Mesothelial cell of epicardium (in vitro differentiated cells): ENCODE measurements at places on chromosomes 2 and 18. TPM values are rescaled to one million over a fixed set of nuclear protein-coding genes. Genes with fewer than 3 reads are reported as not detected.

GRCh38 chr2:190979906-190980629 is 33.9 kb downstream of the STAT1 start:
- DNase-seq: peak; percentile 83
- H3K36me3 ChIP-seq: peaks cover 77% of the 10 kb centered on the region
- H3K27ac ChIP-seq: peak overlapping the region; percentile 96
- peaks cover 34% of the 10 kb centered on the region for H3K4me1 ChIP-seq
- H3K27me3 ChIP-seq: no peaks in the 10 kb centered on the region
- peak overlapping the region; percentile 45 for H3K4me3 ChIP-seq

DNA sequence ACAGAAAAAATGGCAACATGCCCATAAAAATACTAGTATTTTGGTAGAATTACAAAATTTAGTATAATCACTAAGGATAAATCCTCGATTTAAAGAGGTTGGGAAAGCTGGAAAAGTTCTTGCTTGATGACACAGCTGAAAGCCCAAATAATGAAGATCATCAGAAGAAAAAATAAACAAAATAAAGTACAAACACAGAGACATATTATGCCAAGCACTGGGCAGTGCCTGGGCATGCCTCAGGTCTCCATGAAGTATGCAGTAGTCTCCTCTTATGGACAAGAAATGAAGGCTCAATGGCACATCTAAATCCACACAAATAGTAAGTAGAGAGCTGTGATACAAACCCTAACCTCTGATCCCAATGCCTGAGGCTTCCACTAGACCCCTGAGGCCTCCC is 57.7 kb downstream of the RNU4ATAC start:
- no peaks in the 10 kb centered on the region for H3K27me3 ChIP-seq
- no peak for DNase-seq
- peaks cover 8% of the 10 kb centered on the region for H3K36me3 ChIP-seq

DNA sequence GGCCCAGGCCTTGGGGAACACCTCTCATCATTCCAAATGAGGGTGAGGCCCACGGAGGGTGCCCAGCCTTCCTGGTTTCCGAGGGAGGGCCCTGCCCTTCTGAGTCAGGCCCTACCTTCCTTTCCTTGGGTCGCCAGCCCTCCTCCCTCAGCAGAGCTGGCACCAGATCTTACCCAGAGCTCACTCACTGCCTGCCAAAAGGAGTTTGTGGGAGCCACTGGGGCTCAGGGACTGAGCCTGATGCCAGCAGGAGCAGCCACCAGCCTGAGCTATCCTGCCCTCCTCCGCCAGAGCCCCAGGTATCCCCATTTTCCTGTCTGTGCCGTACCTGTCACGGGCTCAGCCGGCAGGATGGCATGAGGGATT is 64.1 kb downstream of the NRP2 start:
- H3K27ac ChIP-seq: no peak overlapping the region
- DNase-seq: no peak
- H3K27me3 ChIP-seq: no peaks in the 10 kb centered on the region
- H3K4me1 ChIP-seq: peaks cover 30% of the 10 kb centered on the region
- peaks cover 23% of the 10 kb centered on the region for H3K36me3 ChIP-seq
- H3K4me3 ChIP-seq: no peak overlapping the region

- H3K36me3 ChIP-seq: no peaks in the 10 kb centered on the region
- no peak overlapping the region for H3K27ac ChIP-seq
- H3K27me3 ChIP-seq: no peaks in the 10 kb centered on the region
- H3K4me3 ChIP-seq: no peak overlapping the region
- H3K4me1 ChIP-seq: no peaks in the 10 kb centered on the region
- no peak for DNase-seq
These were observed 669.5 kb upstream of the REG3G start for GRCh38 chr2:78355967-78356366.

GRCh38 chr2:25293958-25294562 is 47.7 kb downstream of the DNMT3A start:
- no peak for DNase-seq
- no peaks in the 10 kb centered on the region for H3K27me3 ChIP-seq
- H3K36me3 ChIP-seq: peaks cover 14% of the 10 kb centered on the region
- no peak overlapping the region for H3K4me3 ChIP-seq
- H3K27ac ChIP-seq: no peak overlapping the region
- H3K4me1 ChIP-seq: peaks cover 10% of the 10 kb centered on the region

CYP27C1 gene
- total RNA-seq: 4.0 to 4.5 TPM (median 4.1 TPM) in 3 replicates

DNA sequence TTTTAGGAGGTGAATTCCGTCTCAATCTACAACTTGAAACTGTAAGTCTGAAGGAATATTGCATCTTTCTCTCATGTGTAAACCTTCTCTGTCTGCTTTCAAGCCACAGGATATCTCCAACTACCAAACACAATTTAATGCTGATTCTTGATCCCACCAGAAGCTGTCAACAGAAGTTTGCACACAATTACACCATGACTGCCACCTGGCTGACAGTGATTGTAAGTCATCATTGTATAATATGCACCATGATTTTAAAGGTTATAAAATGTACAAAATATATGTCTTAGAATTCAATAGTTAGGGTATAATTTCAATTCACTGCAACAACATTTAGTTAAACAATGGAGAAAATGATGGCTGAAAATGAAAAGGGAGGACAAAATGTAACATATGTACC is 18.4 kb downstream of the PREPL start:
- no peak overlapping the region for H3K4me3 ChIP-seq
- H3K27ac ChIP-seq: no peak overlapping the region
- H3K4me1 ChIP-seq: no peaks in the 10 kb centered on the region
- no peaks in the 10 kb centered on the region for H3K27me3 ChIP-seq
- DNase-seq: no peak

MAP3K20 gene
- total RNA-seq: 33.7 to 37.1 TPM (median 34.1 TPM) in 3 replicates

GRCh38 chr2:85803704-85804425 is 50.1 kb downstream of the ATOH8 start:
- no peaks in the 10 kb centered on the region for H3K36me3 ChIP-seq
- H3K27ac ChIP-seq: no peak overlapping the region
- H3K27me3 ChIP-seq: no peaks in the 10 kb centered on the region

GRCh38 chr2:62441421-62441820 is 64.6 kb downstream of the TMEM17 start:
- H3K4me3 ChIP-seq: no peak overlapping the region
- H3K4me1 ChIP-seq: no peaks in the 10 kb centered on the region
- DNase-seq: no peak
- H3K27me3 ChIP-seq: no peaks in the 10 kb centered on the region
- no peak overlapping the region for H3K27ac ChIP-seq

SCYGR4 gene
- total RNA-seq: not detected in 3 replicates

GRCh38 chr2:230614913-230615332 is 97.7 kb upstream of the CAB39 start:
- H3K27ac ChIP-seq: no peak overlapping the region
- DNase-seq: no peak
- H3K4me1 ChIP-seq: peaks cover 2% of the 10 kb centered on the region
- H3K27me3 ChIP-seq: peaks cover 6% of the 10 kb centered on the region
- no peaks in the 10 kb centered on the region for H3K36me3 ChIP-seq
- H3K4me3 ChIP-seq: no peak overlapping the region

GRCh38 chr2:201205515-201205849 is 22.5 kb downstream of the CASP10 start:
- no peaks in the 10 kb centered on the region for H3K36me3 ChIP-seq
- no peak for DNase-seq
- peaks cover 7% of the 10 kb centered on the region for H3K4me1 ChIP-seq
- H3K27ac ChIP-seq: no peak overlapping the region
- H3K27me3 ChIP-seq: no peaks in the 10 kb centered on the region
- H3K4me3 ChIP-seq: no peak overlapping the region

AQP12A gene
- not detected in 3 replicates for total RNA-seq

DNA sequence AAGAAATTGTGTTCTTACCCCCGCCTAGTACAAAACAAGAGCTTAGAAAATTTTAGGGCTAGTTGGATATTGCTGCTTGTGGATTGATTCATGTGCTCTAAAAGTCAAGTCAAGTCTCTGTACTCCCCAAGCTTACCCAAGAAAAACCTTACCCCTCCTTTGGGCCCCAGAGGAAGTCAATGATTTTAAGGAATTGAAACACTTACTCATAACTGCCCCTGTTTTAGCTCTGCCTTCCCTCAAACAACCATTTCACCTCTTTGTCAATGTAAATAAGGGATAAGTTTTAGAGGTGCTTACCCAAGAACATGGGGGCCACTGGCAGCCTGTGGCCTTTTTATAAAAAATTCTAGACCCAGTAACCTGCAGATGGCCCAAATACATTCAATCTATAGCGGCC is 136.6 kb upstream of the RMP24 start:
- H3K27ac ChIP-seq: no peak overlapping the region
- peaks cover 2% of the 10 kb centered on the region for H3K27me3 ChIP-seq
- DNase-seq: no peak

TFPI gene
- 80.0 to 89.7 TPM (median 87.9 TPM) in 3 replicates for total RNA-seq

DNA sequence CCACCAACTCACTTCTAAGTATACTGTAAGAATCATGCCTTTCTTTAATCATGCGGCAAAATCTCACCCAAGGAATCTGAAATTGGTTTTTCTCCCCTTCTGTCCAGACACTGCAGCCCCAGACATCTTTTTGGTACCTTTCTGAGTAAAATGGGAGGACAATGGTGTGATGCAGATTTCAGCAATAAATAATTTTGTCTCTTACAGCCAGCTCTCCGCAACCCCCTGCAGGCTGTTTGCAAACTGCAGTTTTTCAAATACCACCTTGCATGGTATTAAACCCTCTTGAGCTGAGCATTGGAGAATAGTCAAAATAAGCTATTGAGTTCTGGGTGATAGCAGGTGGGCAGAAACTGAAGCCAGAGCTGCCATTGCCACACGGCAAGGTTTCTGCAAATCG is 32.2 kb downstream of the GPR39 start:
- H3K27ac ChIP-seq: no peak overlapping the region
- no peaks in the 10 kb centered on the region for H3K4me1 ChIP-seq
- H3K27me3 ChIP-seq: no peaks in the 10 kb centered on the region
- DNase-seq: no peak

ARHGAP25 gene
- total RNA-seq: 1.2 to 1.4 TPM (median 1.3 TPM) in 3 replicates

DNA sequence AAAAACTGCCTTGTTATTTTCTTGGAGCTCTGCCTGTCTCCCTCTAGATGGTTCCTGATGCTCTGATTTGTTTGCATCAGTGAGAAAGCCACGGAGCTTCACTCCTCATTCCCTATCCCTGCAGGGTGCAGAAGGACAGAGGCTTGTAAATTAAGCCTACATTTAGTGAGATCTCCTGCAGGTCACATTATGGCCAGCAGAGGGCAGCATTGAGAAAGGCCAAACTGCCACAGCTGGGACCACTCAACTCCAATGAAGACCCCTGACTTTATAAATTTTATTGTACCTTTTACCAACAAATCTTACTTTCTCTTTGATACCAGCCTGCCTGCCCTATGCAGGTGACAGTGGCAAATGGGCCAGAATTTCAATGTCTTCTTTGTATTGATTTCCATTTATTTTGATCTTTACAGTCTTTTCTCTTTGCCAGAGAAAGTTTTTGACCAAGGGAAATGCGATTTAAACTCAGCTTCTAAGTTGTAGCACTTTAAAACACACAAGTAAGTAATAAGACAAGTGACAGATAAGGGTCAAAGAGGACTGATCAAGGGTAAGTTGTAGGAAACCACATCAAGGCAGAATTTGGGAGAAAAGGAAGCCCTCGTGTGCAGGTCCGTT is 1029.1 kb upstream of the KLHL29 start:
- H3K36me3 ChIP-seq: no peaks in the 10 kb centered on the region
- no peak overlapping the region for H3K27ac ChIP-seq
- H3K4me1 ChIP-seq: peaks cover 20% of the 10 kb centered on the region
- DNase-seq: peak; percentile 44
- H3K27me3 ChIP-seq: peaks cover 4% of the 10 kb centered on the region
- no peak overlapping the region for H3K4me3 ChIP-seq
